ENCODE measurements at places on chromosomes 16 and 17.

DNA sequence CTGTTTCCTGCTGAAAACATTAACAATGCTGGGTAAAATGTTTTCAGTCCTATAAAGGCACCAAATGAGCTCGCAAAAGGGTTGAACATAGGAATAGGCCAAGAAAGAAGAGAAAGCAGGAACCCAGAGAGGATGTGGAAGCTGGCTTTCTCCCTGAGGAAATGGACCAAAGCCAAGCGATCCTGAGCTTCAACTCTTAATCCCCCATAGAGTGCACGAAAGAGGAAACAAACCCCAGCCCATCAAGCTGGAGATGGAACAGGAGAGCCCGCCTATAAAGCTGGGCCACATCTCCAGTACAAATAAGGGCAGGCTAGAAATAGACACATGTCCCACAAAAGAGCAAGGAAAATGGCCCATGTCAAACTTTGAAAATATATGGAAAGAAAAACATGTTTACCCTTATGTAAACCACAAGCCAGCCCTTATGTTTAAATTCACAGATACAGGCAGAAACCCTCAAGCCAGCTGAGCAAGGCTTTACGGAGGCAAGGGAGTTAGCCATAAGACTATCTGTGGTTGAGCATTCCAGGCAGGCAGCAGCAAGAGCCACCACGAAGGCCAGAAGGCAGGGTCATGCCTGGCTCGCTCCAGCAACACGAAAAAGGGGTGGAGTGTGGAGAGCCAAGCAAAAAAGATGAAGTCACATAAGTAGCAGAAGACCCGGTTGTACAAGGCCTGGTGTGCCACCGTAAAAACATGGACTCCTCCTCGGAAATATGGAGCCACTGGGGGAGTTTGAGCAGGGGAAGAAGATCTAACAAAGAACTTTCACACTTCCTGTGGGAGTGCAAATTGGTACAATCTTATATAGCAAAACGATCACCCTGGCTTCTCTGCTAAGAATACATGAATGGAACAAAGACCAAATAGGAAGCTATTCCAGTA is 27.8 kb downstream of the COPRS start:
- no peak for DNase-seq

GRCh38 chr16:835373-835772 is 34.8 kb upstream of the GNG13 start:
- no peak for DNase-seq

DNA sequence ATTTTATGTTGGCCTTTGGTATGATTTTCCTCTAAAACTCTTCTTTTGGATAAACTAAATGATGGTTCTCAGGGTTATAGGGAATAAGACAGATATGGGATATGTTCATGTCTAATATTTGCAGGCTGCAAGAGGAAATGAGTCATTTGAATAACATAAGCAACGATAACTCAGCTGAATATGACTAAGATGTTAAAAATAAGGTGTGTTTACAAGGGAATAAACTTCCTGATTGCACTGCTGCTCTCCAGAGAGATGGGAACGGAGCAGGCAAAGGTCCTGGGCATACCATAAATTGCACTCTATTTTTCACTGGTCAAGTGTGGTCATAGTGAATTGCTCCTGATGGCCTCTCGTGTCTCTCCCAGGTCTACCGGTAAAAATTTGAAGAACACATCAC is 666.2 kb downstream of the TOX3 start:
- DNase-seq = no peak

DNA sequence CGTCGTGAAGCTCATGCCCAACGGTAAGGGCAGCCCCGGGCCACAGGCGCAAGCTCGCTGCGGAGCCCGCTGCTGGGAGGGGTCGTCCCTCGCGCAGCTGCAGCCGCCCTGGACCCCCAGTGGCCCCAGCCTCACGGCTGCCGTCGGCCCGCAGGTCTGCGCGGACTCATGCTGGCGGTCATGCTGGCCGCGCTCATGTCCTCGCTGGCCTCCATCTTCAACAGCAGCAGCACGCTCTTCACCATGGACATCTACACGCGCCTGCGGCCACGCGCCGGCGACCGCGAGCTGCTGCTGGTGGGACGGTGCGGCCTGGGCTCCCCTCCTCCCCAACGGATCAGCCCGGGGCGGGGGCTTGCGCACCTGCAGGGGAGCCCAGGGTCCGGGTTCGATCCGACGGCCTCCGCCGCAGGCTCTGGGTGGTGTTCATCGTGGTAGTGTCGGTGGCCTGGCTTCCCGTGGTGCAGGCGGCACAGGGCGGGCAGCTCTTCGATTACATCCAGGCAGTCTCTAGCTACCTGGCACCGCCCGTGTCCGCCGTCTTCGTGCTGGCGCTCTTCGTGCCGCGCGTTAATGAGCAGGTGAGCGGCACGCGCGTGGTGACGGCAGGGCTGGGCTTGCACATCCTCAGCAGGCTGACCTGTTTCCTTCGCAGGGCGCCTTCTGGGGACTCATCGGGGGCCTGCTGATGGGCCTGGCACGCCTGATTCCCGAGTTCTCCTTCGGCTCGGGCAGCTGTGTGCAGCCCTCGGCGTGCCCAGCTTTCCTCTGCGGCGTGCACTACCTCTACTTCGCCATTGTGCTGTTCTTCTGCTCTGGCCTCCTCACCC is 5.8 kb downstream of the SLC5A2 start:
- DNase-seq = no peak

- DNase-seq = no peak
Measured at GRCh38 chr16:81041696-81042095, 6.1 kb downstream of the ATMIN start.

- no peak for DNase-seq
Measured at GRCh38 chr16:62573466-62573865, 537.2 kb upstream of the CDH8 start.

GRCh38 chr16:68272507-68273209 is 8.3 kb downstream of the SLC7A6 start:
- DNase-seq = no peak

DNA sequence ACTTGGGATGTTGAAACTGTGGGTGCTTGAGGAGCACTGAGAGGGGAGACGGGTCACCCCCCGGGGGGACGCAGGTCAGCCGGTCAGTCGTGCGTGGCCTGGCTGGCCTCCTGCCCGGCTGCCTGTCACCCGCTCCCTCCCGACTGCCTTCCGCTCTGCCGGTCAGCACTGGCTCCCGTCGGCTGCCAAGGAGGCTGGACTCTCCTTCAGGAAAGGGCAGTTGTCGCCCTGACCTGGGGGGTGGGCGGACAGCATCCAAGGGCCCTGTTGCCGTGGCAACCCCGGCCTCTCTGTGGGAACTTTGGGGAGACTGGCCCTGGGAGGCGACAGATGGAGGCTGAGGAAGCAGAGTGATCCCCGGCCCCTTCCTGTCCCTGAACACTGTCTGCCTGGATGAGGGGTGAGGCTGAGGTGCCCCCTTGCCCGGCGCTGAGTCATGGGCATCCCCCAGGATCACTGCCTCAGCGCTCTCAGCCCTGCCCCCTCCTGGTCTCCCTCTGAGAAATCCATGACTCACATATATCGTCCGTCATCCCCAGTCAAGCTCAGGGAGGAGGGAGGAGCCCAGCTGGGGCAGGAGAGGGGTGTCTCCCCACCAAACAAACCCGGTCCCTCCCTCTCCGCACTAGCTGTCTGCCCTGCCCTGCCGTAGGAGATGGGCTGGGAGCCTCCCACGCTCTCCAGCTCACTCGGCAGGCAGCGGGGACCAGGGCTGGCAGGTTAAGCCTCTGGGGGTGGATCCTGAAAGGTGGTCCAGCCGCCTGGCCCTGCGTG is at the start of gene ADGRG1:
TSS of gene ADGRG1 (plus strand) at position 623 of the 774 bp plus-strand sequence. CDS start 21,658 bp downstream, outside the sequence.
- no peak for DNase-seq

DNA sequence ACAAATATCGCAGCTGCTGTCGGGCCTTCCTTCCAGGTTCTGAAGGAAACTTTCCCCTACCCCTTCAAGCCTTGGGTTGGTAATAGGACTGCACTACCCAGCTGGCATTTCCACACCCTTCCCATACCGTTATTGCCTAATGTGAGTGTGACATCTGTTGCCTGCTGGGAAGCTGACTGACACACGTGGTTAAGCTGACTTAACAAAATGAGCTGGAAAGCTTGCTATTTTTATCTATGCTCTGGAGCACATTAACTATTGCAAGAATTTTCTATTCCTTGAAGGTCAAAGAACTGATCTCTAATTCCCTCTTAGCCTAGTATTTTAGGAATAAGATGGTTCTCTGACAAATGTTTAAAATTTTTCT is 79.5 kb downstream of the PMP22 start:
- DNase-seq = no peak

DNA sequence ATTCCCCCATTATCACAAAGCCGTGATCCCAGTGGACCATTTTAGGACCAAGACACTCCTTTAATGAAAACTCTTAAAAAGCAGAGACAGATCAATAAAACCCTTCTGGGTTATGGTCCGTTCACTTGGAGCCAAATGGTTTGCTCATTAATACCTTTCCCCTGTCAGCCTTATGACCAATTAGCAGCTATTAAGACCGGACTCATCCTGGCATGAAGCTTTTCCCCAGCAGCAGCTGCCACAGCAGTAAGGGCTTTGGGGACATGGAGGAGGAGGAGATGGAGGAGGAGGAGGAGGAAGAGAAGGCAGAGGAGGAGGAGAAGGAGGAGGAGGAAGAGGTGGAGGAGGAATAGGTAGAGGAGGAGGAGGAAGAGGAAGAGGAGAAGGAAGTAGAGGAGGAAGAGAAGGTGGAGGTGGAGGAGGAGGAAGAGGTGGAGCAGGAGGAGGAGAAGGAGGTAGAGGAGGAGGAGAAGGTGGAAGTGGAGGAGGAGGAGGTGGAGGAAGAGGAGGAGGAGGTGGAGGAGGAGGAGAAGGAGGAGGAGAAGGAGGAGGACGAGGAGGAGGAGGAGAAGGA is 50.1 kb upstream of the IRX3 start:
- no peak for DNase-seq

DNA sequence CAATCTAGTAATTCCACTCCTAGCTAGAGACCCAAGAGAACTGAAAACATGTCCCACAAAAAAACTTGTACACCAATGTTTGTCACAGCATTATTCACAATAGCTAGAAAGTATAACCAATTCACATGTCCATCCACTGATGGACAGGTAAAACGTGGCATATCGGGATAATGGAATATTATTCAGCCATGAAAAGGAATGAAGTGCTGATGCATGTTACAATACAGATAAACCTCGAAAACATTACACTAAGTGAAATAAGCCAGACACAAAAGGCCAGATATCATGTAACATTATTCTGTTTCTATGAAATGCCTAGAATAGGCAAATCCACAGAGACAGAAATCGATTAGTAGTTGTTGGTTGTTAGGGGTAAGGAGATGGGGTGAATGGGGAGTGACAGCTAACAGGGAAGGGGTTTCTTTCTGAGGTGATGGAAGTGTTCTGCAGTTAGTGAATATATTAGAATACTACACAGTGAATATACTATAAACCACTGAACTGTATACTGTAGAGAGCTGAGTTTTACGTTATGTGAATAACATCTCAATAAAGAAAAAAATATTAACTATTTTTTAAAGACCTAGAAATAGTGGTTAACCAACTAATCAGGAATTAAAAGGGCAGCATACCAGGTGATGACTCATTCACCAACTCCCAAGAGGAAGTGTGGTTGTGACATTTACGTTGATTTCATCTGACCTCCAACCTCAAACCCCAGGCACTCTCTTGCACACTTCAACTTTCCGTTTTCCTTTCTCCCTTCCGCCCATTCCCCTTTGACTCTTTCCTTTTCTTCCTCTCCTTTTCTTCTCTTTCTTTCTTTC is 48.6 kb downstream of the GAS7 start:
- no peak for DNase-seq

DNA sequence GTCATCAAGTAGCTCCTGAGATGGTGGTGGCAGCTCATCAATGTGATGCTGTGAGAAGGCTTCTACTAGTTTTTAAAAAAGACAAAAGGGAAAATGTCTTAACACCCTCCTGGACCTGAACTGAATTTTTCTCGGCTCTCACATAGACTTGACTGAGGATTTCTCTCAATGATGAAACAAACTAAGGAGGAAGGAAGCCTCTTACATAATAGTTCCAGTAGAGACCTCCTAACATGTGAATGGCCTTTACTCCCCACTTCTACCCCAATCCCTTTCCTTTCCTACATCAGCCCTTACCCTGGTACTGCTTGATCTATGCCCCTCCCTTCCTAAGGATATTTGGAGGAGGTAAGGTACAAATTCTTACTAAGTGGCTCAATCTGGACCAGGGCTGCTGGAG is 54.8 kb upstream of the MTMR4 start:
- DNase-seq = no peak

- no peak for DNase-seq
Measured at GRCh38 chr16:24255456-24256371, at the start of gene CACNG3. TSS of gene CACNG3 (plus strand) at chr16:24256335. CDS start at chr16:24256755, 420 bp downstream.

DNA sequence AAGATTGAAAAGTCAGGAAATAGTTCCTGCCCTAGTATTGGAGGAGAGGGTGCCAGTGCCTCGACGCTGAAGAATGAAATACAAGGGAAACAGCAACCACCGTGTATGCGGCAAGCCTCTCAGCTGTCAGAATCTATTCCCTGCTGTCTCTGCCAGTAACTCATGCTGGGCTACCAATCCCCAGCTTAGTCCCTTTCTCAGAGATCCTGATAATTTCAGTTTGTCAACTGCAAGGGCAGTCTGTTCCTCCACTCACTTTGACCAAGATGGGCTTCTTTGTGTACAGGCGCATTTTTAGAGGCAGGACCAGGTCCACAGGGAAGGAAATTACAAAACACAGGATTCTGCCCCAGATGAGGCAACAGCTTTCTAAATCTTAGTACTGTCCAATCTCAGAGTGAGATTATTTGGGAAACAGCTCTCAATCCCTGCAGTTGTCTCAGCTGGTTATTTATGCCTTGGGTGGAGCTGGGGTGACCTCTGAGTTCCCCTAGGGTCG is 1.3 kb downstream of the NQO1 start:
- DNase-seq = no peak

GRCh38 chr16:53812914-53813313 is 109.0 kb downstream of the FTO start:
- no peak for DNase-seq

Data from NCI-H1436 treated with DMSO at 0.1 percent for 48 hours (cell line).